ENCODE measurements at places on chromosomes 16 and 17.
A peak's percentile ranks its signal among the peaks of the same experiment; 100 is the strongest.

DNA sequence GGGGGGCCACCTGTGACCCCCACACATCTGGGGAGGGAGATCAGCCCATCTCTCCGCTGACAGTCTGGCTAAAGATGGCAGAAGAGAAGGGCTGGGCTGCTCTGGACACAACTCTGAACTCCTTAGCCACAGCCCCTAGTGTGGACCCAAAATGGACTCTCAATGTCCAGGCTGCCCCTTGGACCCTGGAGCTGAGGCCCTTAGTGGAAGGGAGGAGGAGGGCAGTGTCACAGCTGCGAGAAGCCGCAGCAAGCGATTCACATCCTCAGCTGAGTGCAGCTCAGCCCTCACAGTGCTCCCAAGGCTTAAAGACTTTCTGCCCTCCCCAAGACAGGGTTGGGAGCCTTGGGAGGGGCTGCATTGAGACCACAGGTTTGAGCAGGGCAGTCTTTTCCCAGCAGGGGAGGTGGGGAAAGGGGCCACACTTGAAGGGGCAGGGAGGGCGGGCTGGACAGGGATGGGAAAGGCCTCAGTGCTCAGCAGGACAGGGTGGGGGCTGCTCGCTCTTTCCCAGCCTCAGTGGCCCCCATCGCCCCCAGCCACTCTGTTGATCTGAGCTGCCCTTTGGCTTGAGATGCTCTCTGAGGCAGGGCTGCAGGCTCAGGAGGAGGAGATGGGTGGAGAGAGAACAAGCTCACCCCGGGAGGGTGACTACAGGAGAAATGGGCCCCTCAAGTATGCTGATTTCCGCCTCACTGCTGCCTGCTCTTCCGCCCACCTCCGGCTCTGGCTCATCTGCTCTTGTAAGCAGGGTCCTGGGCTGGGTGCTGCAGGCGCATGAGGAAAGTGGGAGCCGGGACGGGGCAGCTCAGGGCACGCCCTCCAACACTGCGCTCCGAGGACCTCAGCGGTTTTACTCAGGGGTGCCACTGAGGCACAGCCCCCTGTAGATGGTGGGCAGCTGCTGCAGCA, 50.9 kb upstream of the MTSS2 start:
- DNase-seq, result peak; percentile 17

- DNase-seq, result no peak
Measured at GRCh38 chr17:51642029-51642428, 381.7 kb downstream of the UTP18 start.

DNA sequence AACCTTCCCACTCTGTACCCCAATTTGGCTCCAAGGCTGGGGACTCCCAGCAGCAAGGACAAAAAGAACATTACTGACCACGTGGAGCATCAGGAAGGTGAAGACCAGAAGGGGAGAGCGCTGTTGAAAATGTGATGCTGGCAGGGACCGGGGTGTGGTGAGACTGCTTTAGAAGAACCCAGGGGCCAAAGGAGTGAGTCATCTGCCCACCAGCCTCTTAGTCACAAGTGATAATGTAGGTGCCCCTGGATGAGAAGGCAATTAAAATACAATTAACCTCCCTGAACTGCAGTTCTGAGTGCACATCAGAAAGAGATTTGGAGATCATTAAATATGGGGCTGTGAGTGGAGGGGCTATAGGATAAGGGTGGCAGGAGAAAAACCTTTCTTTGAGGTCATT, 366.6 kb upstream of the CCL2 start:
- no peak for DNase-seq

GRCh38 chr17:44785921-44786320, 27.1 kb downstream of the ADAM11 start:
- no peak for DNase-seq

GRCh38 chr17:2418572-2418971, 17.7 kb upstream of the MNT start:
- DNase-seq, result no peak
